Epithelial cell of esophagus (primary cell): ENCODE measurements at places on chromosomes 5 and 9.

- no peak for DNase-seq
Measured at GRCh38 chr9:21077781-21078180, at the start of gene IFNB1. Gene IFNB1 (minus strand): TSS chr9:21077942. CDS start chr9:21077869, 73 bp downstream.

DNA sequence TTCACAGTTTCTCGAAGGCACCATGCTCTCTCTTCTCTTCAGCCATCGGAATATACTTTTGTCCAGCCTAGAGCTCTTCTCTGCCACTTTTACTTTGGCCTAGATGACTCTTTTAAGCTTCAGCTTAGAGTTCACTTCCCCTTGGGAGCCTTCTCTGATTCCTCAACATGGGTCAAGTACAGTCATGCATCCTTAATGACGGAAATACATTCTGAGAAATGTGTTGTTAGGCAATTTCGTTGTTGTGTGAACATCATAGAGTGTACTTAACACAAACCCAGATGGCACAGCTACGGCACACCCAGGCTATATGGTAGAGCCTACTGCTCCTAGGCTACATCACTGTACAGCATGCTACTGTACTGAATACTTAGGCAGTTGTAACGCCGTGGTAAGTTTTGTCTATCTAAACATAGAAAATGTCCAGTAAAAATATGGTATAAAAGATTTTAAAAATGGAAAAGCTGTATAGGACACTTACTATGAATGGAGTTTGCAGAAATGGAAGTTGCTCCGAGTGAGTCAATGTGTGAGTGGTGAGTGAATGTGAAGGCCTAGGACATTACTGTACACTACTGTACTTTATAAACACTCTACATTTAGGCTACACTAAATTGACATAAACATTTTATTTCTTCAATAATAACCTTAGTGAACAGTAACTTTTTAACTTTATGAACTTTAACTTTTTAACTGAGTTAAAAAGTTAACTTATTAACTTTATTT lies 15.1 kb upstream of the TNFSF15 start:
- DNase-seq, result peak; percentile 11

- peak; percentile 94 for DNase-seq
Measured at GRCh38 chr9:108184941-108185340, 670.8 kb downstream of the ACTL7B start.

DNA sequence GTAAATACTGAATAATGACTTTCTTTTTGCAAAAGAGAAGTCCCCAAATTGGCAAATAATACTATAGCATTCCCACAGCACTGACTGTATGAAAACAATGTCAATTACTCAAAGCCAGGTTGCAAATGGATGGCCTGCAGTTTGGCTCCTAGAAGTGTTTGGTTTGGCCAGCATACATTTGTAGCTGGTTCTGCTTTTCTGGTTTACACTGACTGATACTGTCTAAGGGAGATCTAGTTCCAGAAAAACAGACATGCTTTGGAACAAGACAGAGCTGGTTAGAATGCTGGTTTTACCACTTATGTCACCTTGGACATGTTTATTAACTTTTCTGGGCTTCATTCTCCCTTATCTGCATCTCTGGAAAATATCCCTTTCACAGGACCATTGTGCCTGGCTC lies 81.5 kb upstream of the TRPM3 start:
- DNase-seq, result no peak

- DNase-seq, result no peak
Measured at GRCh38 chr9:93081931-93082330, 14.1 kb upstream of the CARD19 start.

- no peak for DNase-seq
Measured at GRCh38 chr9:19145881-19146280, 18.6 kb upstream of the PLIN2 start.

DNA sequence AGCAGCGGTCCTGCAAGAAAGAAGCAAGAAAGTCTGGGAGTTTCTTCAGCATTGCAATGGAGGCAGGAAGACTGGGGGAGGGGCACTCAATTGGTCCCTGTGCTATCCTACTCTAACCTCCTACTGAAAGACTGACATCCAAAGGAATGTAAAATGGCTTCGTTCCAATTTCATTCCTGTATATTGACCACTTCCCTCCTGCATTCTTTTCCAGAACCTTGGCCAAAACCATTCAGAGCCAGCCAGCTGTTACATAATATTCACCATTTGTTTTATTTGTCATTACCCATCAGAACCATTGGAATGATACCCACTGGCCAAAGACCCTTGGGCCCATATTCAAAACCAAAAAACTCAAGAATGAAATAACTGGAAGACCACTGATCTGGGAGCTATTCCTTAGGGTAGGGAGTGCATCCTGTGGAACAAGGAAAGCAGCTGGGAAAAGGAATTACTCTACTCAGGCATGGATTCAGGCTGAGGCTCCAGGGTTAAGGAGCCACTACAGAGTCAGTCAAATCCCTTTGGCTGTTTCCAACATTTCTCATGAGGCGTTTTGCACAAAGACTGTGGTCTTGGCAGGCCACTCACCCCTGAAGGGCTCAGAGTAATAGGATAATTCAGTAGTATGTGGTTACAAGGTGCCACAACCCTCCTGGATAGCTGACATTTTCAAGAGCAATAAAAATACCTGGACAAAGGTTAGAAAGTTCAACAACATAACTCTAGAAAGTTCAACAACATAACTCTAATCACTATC lies 148.7 kb upstream of the SLC1A3 start:
- DNase-seq, result no peak

DNA sequence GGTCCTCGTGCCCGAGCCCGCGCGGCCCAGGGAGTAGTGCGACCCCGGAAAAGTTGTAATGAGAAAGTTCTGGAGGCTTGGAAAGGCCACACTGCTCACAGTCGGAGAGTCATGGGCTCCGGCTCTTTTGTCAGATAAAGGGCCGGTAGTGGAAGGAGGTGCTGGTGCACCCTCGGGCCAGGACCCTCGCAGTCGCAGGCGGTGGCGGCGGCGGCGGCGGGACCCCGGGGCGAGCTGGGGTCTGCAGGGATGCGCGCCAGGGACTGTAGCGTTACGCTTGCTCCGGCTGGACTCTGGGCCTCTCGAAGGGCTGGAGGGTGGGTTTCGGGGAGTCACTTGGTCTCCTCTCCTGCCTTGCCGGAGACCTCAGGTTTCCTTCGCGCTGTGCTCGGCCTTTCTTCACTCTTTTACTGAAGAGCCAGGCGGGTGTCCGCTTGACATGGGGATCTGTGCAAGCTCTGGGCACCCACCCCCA lies 1.5 kb downstream of the RORB start:
- DNase-seq, result no peak

DNA sequence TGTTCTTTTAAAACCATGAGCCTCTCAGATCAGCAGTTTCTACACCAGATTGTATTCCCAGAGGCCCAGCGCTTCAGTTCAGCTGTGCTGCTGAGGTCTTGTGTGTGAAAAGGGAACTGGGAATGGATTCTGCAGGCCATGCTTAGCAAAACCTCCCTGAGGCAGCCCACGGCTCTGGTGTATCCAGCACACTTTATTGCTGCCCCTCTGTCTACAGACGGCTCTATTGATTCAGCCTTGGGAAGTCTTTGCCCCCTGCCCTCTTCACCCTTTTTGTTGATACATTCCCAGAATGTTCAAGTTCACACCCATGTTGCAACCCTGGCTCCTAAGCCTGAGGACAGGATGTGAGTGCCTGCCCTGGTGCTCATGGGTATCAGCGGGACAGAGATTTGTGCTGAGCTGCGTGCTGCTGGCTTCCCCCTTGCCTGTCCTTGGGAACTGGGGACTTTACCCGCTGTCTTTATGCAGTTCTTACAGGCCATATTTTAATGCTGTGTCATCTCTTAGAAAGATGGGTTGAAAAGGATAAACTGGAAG lies 37.3 kb downstream of the ARHGAP26 start:
- DNase-seq, result no peak

- DNase-seq, result peak; percentile 52
Measured at GRCh38 chr9:110426052-110426709, 88.5 kb upstream of the TXNDC8 start.

GRCh38 chr5:135823881-135824280 lies 10.6 kb upstream of the SLC25A48 start:
- no peak for DNase-seq
